Activated CD8-positive, alpha-beta memory T cell treated with anti-CD3 and anti-CD28 coated beads for 1 hour (primary cell): ENCODE measurements at places on chromosomes 3 and 15.

- DNase-seq, result no peak
Observed at GRCh38 chr15:94670438-94671034, 439.2 kb downstream of the MCTP2 start.

- no peak for DNase-seq
Observed at GRCh38 chr15:70088887-70089691, 8.6 kb downstream of the TLE3 start.

DNA sequence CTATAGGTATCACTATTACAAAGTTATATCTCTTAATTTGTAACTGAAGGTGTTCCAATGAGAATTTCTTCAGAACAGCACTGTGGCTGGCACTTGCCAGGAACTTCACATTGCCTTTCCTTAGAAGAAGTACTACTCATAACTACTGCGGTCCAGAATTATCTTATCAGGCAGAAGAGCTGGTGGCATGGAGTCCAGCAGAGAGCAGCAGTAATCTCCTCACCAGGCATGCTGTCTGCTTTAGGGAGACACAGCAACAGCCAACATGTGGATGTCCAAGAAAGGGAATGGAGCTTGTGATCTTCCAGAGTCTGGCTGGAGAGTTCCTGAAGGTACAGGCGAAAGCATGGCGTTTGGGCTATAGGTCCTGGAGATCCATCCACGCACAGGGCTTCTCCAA lies 919.7 kb upstream of the NR2F2 start:
- no peak for DNase-seq

GRCh38 chr15:72105111-72105510 lies 12.8 kb downstream of the MYO9A start:
- DNase-seq, result no peak

DNA sequence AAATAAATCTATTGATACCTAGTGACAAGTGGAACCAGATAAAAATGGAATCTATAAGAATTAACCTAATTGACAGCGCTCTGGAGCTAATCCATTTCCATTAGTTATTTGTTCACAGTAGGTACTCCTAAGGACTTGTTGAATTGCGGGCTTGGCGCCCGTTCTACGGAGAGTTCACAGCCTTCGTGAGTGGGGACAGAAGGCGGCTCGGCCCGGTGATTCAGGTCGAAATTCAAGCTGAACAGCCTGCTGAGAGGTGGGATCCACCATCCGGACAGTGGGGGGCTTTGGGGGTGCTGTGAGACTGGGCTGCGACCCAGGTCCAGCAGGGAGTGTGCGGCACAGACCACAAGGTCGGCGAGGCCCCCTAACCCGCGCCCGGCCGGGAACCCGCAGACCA lies 779 bp upstream of the CTNNB1 start:
- DNase-seq, result no peak

- no peak for DNase-seq
Observed at GRCh38 chr3:141127344-141128125, 76.4 kb downstream of the SPSB4 start.

GRCh38 chr3:129521611-129522010 lies 6.8 kb upstream of the RHO start:
- DNase-seq, result no peak

DNA sequence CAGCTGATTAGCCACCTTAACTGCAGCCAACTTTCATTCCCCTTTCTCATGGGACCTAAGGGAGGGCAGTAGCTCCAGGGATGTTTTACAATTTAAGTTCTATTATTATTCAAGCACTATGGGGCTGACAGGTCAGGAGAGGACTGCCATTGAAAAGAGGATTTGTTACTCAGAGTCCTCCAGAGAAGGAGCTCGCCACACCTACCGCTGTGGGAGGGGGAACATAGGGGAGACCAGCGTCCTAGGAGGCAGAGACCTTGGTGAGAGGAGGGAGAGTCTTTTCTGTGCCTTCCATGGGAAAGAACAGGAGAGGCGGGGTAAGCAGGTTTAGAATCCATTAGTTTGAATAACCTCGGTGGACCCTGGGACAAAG lies 14.4 kb downstream of the ATP10A start:
- no peak for DNase-seq

GRCh38 chr15:66566963-66567531 lies 1.2 kb upstream of the LCTL start:
- DNase-seq, result peak; percentile 5

DNA sequence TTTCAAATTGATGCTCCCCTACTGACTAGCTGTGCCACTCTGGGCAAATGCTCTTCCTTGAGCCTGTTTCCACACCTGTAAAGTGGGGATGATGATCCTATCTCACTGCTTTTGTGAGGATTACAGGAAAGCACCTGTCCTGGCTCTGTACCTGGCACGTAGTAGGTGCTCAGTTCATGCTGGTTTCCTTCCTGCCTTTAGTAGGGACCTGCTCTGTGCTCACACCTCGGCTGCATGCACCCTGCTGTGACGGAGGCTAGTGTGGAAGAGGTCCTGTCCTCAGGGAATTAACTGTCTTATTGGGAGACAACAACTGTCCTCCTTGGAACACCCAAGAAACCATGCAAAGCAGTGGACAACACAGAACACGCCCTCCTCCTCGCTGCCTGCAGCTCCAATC lies 61.8 kb downstream of the RPL39L start:
- no peak for DNase-seq

DNA sequence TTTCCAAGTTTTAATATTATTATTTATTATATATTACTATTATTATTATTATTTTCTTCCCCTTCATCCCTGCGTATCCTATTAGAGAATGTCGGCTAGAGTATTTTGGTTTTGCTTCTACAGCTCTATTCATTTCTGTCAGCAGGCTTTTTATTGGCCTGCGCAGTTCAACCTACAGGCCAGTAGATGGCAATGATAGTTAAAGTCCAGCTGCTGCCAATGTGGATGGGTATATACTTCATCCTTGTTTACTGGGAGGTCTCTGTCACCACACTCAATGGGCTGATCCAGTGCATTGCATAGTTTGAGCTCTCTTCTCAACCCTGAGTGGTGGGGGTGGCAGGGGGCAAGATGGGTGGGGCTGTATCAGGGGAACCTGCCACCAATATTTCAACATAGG lies 799.8 kb downstream of the NSUN3 start:
- DNase-seq, result no peak
